ENCODE measurements at places on chromosomes 3 and 15. TPM values are rescaled to one million over a fixed set of nuclear protein-coding genes. Genes with fewer than 3 reads are reported as not detected.

The TAGLN3 gene
- total RNA-seq: 0.74 TPM

The GRM7 gene
- not detected for total RNA-seq

The USP50 gene
- total RNA-seq: not detected

The AGTR1 gene
- total RNA-seq: 1.2 TPM

The GABRG3 gene
- total RNA-seq: not detected

DNA sequence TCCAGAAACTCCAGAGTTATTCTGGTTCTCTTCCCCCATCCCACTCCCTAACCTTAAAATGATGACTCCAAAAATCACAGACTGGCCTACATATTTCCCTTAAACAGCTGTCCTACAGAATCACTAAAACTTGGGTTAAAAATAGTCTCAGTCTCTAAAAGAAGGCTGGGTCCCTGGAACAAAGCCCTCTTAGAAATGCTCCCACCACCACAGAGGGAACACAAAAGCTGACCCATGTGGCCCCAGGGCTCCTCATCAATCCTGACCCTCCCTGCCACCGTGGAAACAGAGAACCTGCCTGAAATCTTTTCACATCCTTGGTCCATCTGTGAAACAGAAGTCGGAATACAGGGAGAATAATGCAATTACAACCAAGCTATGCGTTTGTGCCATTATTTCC, 55.7 kb upstream of the DCLK3 start:
- no peak overlapping the region for H3K4me3 ChIP-seq
- no peaks in the 10 kb centered on the region for H3K27me3 ChIP-seq
- no peak overlapping the region for H3K27ac ChIP-seq
- H3K36me3 ChIP-seq: no peaks in the 10 kb centered on the region
- no peak for DNase-seq

GRCh38 chr3:49276475-49277382, at the start of gene C3orf62:
Gene C3orf62 (minus strand): TSS chr3:49277232. CDS start chr3:49276872, 360 bp downstream.
- peaks cover 21% of the 10 kb centered on the region for H3K36me3 ChIP-seq
- peaks cover 44% of the 10 kb centered on the region for H3K4me1 ChIP-seq
- H3K27me3 ChIP-seq: no peaks in the 10 kb centered on the region
- DNase-seq: peak; percentile 95

DNA sequence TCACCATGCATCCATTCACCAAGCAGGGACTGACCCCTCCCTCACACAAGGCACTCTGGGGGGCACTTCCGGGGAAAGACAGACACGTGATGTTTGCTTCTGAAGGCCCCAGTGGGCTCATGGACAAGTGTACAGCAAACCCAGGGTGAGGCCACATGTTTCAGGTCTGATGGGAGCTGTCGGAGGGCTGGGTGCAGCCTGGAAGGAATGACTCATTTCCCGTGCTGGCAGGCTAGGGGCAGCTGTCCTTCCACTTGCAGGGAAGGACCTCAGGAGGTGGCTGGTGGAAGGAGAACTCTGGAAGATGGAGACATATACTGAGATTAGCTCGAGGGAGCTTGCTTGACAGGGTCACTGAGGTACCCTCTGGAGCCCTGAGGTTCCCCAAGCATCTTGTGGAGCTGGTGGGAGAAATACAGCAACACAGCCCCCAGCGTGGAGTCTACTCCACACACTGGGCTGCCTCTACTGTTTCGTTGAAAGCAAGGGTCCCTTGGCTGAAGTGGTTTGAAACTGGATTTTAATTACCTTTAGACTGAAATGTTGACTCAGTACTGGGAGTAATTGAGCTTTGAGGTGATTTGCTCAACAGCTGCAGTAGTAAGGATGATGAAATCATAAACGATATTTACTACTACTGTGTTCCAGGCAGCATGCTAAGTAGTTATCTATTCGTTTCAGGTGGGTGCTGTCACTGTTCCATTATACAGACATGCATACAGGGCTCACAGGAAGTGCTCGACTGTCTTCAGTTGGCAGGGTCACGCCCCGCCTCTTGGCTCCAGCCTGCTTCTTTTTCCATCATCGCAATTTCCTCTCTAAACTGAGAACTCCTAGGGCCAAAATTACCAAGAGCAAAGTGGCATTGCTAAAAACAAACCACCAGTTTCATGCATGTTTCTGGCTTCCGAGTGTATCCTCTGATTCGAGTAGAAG, 230.4 kb downstream of the ADAMTS17 start:
- no peaks in the 10 kb centered on the region for H3K27me3 ChIP-seq
- no peak overlapping the region for H3K4me3 ChIP-seq
- H3K27ac ChIP-seq: peak overlapping the region; percentile 96
- peak; percentile 69 for DNase-seq

DNA sequence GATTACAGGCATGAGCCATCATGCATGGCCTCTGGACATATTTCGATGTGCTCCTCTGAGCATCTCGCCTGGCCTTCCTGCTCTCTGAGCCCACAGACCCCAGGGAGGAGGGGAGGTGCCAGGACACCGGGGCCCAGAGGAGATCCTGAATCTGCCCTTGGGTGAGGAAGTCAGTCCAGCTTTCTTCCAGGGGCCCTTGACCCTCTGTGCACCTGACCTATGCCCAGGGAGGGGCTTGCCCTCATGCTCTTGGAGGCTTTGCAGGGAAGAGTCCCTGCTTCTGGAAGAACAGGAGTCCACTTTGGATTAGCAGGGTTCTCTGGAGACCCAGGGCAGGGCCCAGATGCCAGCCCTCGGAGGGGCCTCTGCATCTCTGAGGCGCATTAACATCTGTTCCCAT, 1.4 kb downstream of the ACSBG1 start:
- H3K27ac ChIP-seq: no peak overlapping the region
- no peaks in the 10 kb centered on the region for H3K36me3 ChIP-seq
- DNase-seq: no peak
- no peak overlapping the region for H3K4me3 ChIP-seq
- H3K27me3 ChIP-seq: peaks cover 10% of the 10 kb centered on the region

GRCh38 chr3:31432897-31433678, 99.6 kb upstream of the STT3B start:
- no peak overlapping the region for H3K27ac ChIP-seq
- no peaks in the 10 kb centered on the region for H3K27me3 ChIP-seq
- no peak overlapping the region for H3K4me3 ChIP-seq
- no peaks in the 10 kb centered on the region for H3K36me3 ChIP-seq
- no peak for DNase-seq

GRCh38 chr3:60366486-60366885, 884.8 kb downstream of the FHIT start:
- H3K27me3 ChIP-seq: no peaks in the 10 kb centered on the region
- no peak for DNase-seq
- H3K4me1 ChIP-seq: no peaks in the 10 kb centered on the region
- no peak overlapping the region for H3K27ac ChIP-seq
- H3K4me3 ChIP-seq: no peak overlapping the region

GRCh38 chr3:107241217-107241616, 136.0 kb upstream of the CCDC54 start:
- peak; percentile 24 for DNase-seq
- peak overlapping the region; percentile 83 for H3K27ac ChIP-seq
- H3K36me3 ChIP-seq: peaks cover 3% of the 10 kb centered on the region
- peaks cover 58% of the 10 kb centered on the region for H3K4me1 ChIP-seq

DNA sequence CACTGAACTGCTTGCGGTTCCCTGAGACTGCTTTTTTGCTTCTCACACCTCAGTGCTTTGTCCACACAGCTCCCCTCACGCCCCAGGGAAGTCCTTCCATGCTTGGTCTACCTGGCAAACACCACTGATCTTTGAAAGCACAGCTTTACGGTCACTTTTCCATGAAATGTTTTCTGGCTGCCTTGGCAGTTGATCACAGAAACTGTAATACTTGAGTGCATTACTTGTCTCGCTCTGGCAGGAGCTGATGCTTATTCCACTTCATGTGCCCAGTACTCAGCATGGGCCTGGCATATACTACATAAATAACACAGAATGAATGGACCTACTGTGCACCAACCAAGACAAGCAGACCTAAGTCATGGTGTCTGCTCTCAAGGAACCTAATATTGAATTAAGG, 121.1 kb downstream of the MEX3B start:
- H3K4me3 ChIP-seq: no peak overlapping the region
- no peak for DNase-seq
- H3K36me3 ChIP-seq: no peaks in the 10 kb centered on the region
- H3K27ac ChIP-seq: peak overlapping the region; percentile 61

- no peak overlapping the region for H3K4me3 ChIP-seq
- H3K27ac ChIP-seq: no peak overlapping the region
- H3K27me3 ChIP-seq: no peaks in the 10 kb centered on the region
- no peak for DNase-seq
Observed at GRCh38 chr3:189827108-189827507, 195.9 kb downstream of the TP63 start.

DNA sequence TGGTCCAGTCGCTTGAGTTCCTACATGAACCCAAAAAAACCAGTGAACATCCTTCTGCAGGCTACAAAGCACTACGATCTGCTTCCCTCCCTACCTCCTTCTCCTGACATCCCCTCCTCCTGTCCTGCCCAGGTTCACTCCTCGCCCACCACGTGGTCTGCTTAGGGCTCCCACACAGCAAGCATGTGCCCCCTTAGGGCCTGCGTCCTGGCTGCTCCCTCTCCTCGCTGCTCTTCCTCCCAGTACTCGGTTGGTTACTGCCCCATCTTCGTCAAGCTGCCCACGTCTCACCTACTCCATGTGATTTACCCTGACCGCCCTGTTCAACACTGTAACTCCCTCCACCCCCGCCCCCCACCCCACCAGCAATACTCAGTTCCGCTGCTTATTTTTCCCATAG, 20.8 kb upstream of the ATP13A3 start:
- no peaks in the 10 kb centered on the region for H3K27me3 ChIP-seq
- peaks cover 11% of the 10 kb centered on the region for H3K4me1 ChIP-seq
- DNase-seq: no peak
- no peak overlapping the region for H3K27ac ChIP-seq
- H3K4me3 ChIP-seq: no peak overlapping the region

DNA sequence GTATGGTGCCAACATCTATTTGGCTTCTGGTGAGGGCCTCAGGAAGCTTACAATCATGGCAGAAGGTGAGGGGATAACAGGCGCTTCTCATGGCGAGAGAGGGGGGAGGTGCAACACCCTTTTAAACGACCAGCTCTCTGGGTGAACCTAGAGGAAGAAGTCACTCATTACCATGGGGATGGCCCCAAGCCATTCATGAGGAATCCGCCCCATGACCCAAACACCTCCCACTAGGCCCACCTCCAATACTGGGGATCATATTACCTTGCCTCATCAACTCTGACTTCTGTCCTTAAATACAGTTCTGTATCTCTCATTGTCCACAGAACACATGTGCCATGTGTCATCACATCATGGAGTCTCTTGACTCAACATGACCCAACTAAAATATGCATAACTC, 37.5 kb upstream of the CLRN1 start:
- no peak for DNase-seq
- peaks cover 7% of the 10 kb centered on the region for H3K27me3 ChIP-seq
- no peaks in the 10 kb centered on the region for H3K36me3 ChIP-seq
- no peak overlapping the region for H3K27ac ChIP-seq

DNA sequence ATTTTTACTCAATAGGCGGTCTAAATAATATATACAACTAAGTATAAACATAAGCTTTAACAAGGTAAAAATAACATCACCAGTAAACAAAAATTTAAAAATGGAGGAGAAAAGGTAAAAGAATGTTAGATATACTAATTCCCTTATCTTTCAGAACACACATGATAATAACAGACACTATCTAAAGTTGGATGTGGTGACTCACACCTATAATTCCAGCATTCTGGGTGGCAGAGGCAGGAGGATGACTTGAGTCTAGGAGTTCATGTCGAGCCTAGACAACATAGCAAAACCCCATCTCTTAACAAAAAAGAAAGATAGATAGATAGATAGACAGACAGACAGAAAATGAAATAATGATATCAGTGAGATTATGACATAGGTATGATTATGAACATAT, 85.1 kb downstream of the STAG1 start:
- H3K27ac ChIP-seq: no peak overlapping the region
- H3K36me3 ChIP-seq: no peaks in the 10 kb centered on the region
- peaks cover 25% of the 10 kb centered on the region for H3K4me1 ChIP-seq
- H3K27me3 ChIP-seq: no peaks in the 10 kb centered on the region
- no peak overlapping the region for H3K4me3 ChIP-seq
- no peak for DNase-seq
